ENCODE measurements at places on chromosomes 6 and 20.

DNA sequence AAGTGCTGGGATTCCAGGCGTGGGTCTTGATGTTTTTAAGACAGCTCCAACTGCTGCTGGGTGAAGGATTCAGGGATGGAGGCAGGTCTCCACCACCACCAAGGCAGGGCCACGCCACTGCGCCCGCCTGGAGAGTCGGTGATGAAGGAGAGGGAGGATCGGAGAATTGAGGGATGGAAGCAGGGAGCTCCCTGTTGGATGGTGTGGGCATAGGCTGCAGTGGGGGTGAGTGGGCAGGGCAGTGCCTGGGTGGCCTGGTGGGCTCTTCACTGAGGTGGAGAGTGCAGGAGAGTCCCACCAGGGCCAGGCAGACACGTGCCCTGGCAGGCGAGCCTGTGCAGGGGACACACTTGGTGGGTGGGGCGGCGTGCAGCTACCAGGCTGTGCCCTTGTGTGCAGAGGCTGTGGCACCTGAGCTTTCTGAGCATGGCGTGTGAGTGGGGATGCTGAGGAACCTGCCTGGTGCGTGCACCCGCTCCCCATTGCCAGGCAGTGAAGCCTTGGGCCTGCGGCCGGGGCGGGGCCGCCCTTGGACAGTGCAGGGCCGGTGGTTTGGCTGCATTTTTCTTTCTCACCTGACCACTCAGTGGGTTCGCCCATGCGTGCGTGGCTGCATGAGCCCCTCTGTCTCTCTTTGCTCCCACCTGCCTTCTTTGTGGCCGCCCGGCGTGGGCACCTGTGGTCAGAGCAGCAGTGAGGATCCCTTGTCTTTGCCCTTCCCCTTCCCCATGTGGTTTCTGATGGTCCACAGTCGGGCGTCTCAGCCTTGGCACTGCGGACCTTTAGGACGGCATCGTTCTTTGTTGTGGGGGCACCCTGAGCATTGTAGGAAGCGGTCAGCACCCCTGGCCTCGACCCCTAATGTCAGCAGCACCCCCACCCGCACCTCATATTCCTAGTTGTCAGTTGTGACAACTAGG, 11.3 kb downstream of the RBM38 start:
- no peak for DNase-seq

GRCh38 chr6:42821341-42821668, 39.5 kb downstream of the BICRAL start:
- no peak for DNase-seq

- DNase-seq = no peak
Observed at GRCh38 chr20:53828682-53829254, 235.1 kb upstream of the ZNF217 start.

DNA sequence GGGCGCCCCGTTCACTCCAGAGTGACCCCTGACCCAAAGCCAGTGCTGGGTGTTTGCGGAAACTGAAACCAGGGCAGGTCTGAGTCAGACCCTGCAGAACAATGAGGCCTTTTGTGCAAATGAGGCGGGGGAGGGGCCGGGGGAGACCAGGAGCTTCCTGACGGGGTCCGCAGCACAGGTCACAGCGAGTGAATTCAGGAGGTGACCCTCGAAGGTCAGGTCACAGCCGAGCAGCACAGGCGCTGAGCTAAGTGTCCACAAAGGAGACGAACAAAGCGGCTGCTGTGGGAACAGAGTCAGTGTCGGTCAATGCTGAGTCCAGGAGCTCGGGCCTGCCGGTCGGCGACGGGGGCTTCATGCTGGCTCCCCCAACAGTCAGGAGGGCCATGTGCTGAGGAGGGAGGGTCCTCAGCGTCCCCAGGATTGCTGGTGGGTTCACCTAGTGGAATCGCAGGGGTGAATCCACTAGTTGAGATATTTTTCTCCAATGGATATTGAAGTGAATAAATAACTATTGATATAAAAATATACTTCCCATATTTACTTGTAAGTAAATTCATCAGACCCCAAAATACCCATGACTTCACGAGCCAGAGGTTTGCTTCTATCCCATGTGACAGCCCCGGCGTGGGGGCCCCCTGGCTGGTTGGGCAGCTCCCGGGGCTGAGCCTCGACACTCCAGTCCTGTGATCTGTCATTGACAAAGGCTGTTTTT, 188.4 kb upstream of the SULF2 start:
- no peak for DNase-seq

DNA sequence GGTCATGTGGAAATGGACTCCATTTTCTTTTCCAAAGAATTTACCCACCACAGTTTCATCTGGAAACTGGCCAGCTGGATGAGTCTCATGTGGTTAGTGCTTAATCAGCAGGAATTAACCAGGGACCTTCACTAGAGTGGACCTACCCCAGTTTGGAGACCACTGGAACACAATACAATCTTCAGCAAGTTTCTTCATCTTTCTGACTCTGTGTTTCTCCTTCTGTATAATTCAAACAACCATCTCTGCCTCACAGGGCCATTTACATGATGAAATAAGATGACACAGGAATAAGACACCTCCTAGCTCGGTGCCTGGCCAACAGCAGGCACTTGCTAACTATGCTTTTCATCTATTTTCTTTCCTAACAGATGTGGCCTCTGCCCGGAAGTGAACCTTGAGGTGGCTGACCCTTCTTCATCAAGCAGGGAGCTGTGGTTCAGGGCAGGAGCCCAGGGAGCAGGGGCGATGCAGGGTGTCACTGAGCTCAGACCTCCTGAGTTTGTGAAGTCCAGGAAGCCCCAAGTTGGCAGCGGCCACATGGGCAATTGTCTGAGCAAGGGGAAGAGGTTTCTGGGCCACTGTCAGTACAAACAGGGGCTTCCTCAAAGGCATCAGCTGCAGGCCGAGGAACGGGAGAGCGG, 98.8 kb downstream of the SOD2 start:
- no peak for DNase-seq

GRCh38 chr20:1856424-1856823, 38.8 kb upstream of the SIRPA start:
- no peak for DNase-seq

DNA sequence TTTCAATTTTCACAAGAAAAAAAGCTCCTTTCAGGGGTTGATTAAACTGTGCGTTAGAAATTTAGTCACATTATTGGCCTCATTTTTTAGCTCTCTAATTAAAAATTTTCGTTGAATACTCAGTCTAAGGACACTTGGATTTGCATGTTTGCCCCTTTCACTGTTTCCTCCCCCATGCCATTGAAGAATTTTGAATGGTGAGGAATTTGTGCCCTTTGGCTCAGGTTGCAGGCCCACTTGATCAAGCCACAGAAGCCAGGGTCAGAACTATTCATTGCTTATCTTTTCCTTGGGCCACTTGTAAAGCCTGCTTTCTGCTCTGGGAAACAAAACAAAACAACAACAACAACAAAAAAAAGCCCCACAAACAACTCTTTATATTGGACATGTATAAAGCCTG, 12.2 kb downstream of the LIN28B start:
- DNase-seq = no peak

GRCh38 chr20:32560989-32561830, 23.9 kb downstream of the NOL4L start:
- DNase-seq = no peak

DNA sequence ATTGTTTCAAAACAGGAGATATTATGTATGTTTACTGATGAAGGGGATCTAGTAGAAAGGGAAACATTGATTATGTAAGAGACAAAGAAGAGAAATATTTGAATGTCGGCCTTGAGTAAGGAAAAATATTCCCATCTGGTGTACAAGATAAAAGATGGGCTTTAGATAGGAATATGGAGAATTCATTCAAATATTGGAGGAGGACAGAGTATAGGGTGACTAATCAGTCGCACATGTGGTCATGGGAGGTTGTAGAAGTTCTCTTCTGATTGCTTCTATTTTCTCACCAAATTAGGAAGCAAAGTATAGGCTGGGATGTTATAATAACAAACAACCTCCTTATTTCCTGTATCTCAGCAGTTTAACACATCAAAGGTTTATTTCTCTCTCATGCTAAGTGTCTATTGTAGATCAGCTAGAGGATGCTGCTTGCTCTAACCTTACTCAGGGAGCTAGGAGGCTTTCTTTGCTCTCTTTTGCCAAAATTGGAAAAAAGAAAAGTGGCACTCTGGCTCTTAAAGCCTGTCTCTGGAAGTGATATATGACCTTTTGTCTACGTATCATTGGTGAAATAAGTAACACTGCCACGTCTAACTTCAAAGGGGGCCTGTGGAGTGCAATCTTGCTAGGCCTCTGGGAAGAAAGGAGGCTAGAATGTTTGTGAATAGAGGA, 1.2 kb upstream of the HDDC2 start:
- no peak for DNase-seq

DNA sequence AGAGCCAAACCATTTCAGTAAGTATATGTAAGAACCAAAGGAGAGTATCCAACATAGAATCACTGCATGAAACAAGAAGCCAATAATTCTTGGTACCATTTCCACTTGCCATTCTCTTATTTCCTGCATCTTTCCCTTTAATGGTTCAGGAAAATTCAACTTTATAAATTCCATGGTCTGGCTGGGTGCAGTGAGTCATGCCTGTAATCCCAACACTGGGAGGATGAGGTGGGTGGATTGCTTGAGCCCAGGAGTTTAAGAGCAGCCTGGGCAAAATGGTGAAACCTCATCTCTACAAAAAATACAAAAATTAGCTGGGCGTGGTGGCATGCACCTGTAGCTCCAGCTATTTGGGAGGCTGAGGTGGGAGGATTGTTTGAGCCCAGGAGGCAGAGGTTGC, 21.2 kb downstream of the NHLRC1 start:
- DNase-seq = no peak

DNA sequence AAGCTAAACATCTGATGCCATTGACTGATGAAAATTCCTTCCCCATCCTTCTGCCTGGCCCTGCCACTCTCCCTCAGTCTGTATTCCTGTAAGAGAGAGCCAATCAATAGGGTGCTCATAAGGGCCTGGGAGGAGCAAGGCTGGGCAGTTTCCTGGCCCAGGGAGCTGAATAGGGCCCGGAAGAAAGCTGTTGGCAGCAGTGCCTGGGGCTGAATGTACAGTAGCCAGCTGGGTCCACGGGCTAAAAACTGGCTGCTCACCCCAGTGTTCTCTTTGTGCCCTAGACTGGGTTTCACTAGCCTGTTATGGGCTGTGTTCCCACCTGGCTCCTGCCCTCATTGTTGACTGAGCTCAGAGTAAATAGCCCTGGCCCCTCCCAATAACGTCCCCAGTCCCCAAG, 1.7 kb upstream of the WFDC2 start:
- no peak for DNase-seq

GRCh38 chr6:152323376-152323775, 313.8 kb downstream of the SYNE1 start:
- DNase-seq = no peak

DNA sequence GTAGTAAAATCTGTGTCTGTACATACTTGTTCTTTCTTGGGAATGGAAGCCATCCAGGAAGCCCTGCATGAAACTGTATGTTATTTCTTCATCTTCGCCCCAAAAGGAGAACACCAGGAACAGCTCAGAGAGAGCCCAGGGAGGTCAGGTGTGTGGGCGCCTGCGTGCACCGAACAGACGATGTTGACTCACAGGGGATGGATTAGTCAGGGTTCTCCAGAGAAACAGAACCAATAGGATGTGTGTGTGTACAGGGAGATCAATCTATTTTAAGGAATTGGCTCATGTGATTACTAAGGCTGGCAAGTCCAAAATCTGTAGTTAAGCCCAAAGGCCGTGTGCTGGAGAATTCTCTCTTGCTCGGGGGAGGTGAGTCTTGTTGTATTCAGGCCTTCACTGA, 45.7 kb downstream of the RNASET2 start:
- no peak for DNase-seq

- DNase-seq = no peak
Observed at GRCh38 chr6:26473429-26473757, 15.6 kb downstream of the BTN2A1 start.

DNA sequence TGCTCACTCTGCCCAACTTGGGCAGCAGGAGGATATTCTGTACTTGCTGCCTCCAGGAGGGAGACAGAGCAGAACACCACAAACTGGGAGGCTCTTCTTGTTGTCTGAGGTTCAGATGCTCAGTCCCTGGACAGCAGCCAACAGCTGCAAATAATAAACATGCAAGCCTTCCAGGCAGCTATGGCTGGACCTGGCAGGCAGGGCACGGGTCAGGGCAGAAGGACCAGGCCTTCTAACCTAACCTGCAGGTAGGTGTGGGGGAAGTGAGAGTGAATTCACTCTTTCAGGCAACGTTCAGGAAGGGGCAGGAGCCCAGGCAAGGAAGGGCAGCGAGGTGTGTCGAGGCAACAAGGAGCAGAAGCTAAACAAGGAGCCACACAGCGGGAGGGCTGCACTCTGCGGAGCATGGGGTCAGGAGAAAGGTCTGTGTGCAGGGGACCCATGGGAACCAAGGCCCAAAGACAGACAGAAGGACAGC, 31.5 kb downstream of the NINL start:
- no peak for DNase-seq

DNA sequence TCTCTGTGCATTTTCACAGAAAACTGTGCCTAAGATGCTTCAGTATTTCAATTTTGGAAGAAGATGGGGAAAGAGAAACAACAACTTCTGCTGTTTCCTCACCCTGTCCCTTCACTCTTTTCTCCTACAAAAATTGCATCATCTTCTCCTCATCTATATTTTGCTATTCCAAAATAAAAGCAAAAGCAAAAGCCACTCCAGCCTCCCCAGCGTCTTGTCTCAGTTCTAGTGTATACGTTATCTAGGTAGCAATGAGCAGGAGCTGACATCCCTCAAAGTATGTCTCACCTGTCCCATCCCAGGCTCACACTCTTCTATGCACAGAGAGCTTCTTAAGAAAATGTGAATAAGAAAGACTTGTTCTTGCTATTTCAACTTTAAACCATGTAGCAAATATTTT, 163.8 kb upstream of the TAB2 start:
- no peak for DNase-seq
